ENCODE measurements at places on chromosomes 16 and 17. TPM values are rescaled to one million over a fixed set of nuclear protein-coding genes. Genes with fewer than 3 reads are reported as not detected.

Gene ENPP7
- polyA plus RNA-seq: not detected

Gene KRT34
- not detected for polyA plus RNA-seq

DNA sequence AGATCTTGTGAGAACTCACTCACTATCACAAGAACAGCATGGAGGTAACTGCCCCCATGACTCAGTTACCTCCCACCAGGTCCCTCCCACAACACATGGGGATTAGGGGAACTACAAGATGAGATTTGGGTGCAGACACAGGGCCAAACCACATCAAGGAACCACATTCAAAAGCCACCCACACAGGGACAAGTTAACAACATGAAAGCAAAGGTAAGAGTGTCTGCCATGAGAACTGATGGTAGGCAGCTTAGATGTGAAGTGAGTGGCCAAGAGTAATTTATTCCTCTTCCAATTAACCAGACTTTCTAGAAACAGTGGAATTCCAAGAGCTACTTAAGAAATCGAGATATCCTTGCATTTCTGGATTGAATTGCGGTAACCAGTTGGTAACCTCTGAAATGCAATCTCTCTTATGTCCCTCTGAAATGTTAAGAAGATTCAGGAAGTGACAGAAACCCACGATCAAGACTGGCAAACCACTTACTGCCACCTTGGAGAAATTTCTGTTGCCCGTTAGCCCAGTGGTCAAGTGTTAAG lies 167.4 kb upstream of the CACNG5 start:
- no peak for DNase-seq

GRCh38 chr16:77112746-77113145 lies 78.2 kb upstream of the MON1B start:
- DNase-seq: no peak

DNA sequence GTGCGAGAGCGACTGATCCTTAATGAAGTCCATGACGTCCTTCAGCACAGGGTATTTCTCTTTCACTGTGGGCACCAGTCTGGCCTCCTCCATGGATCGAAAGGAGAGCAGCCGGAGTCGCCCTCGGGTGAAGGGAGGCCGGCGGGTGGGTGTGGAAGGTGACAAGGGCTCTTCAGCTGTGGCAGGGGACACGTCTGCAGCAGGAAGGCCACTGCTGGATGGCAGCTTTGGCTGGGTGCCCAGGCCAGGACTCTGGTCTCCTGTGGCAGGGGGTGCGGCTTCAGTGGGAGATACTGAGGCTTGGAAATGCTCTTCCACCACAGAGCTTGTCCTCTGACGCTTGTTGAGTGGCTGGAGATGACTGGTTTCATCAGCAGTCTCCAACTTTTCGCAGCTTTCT lies 78.5 kb downstream of the ZZEF1 start:
- peak; percentile 83 for DNase-seq

- peak; percentile 83 for DNase-seq
Measured at GRCh38 chr17:57881783-57882351, 32.0 kb upstream of the MRPS23 start.

All from right cardiac atrium (tissue), 5 donors.